ENCODE measurements at places on chromosomes 7 and 10.
A peak's percentile ranks its signal among the peaks of the same experiment; 100 is the strongest.

- H3K4me1 ChIP-seq = peaks cover 5% of the 10 kb centered on the region
- DNase-seq = no peak
- no peak overlapping the region for H3K4me3 ChIP-seq
- peaks cover 21% of the 10 kb centered on the region for H3K27me3 ChIP-seq
These were observed 37.0 kb upstream of the ZMIZ1 start for GRCh38 chr10:79031723-79032122.

GRCh38 chr7:27260211-27260610, 17.6 kb downstream of the EVX1 start:
- H3K27me3 ChIP-seq = peaks cover 7% of the 10 kb centered on the region
- H3K27ac ChIP-seq = no peak overlapping the region
- no peak for DNase-seq
- no peaks in the 10 kb centered on the region for H3K36me3 ChIP-seq
- no peak overlapping the region for H3K4me3 ChIP-seq

DNA sequence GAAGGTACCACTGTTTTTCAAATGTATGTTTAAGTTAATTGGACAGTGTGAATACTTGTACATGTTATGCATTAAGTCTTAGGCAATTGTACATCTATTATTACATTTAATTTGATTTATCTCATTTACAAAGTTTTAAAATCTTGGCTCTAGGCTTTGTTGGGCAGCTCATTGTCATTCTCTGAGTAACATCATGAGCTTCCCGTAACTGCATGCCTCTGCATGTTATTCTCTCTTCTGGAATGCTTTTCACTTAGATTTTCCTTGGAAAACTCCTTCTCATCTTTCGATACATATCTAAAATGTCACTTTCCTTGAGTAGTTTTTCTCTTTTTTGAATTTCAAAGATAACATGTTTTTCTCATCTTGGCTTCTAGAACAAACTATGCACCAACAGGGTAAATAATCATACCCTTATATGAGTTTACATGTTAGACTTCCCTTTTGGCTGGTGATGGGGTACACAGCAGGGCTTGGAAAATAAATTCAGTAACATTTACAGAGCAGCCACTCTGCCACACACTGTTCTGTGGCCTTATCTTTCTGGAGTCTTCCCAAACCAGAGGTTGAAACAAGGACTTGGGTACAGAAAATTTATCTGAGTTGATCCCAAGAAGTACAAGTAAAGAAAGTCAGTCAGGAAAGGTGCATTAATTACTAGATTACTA, 42.2 kb upstream of the A1CF start:
- H3K4me3 ChIP-seq = no peak overlapping the region
- no peak for DNase-seq
- no peak overlapping the region for H3K27ac ChIP-seq
- H3K27me3 ChIP-seq = no peaks in the 10 kb centered on the region

DNA sequence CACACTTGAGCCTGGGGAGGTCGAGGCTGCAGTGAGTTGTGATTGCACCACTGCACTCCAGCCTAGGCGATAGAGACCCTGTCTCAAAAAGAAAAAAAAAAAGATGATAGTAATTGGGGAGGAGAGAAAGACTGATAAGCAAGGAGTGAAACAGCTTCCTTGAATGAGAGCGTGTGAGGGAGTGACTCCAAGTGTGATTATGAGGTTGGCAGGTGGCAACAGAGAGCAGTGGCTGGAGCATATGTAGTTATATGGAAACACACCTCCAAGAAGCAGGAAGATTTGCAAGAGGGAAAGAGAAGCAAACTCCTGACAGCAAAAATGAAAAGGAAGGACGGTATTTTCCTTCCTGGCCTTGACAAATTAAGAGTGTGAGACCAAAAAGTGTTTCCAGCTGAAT, 50.4 kb downstream of the VKORC1L1 start:
- no peaks in the 10 kb centered on the region for H3K27me3 ChIP-seq
- H3K4me3 ChIP-seq = no peak overlapping the region
- DNase-seq = no peak
- peaks cover 2% of the 10 kb centered on the region for H3K36me3 ChIP-seq
- no peak overlapping the region for H3K27ac ChIP-seq

DNA sequence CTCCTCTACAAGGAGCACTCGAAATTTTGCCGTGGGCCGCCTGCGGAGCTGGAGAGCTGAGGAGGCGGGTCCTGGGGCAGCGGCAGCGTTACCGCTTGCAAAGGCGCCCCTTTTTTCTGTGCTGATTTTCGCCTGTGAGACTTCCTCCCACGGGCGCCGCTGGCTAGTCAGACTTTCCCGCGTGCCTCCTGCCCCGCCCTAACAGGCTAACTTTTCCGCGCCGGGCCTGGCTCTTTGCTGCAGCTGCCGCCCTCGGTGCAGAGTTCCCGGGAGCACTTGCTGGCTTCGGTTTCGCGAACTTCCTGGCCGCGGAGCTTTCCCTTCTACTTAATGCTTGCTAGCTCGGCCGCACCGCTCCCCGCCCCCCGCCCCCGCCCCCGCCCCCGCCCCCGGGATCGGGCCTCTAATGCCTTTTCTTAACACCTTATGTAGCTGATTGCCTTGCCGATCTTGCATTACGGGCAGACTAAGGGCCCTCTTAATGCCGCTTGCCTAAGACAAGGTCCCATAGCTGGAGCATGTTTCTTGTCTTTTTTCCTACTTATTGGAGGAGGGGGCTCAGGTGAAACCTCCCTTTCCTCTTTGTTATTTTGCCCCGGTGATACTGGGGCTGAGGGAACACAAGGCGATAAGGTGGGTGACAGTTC, 37.9 kb upstream of the RASGEF1A start:
- DNase-seq = peak; percentile 31
- no peaks in the 10 kb centered on the region for H3K36me3 ChIP-seq
- H3K4me1 ChIP-seq = peaks cover 6% of the 10 kb centered on the region
- H3K27ac ChIP-seq = no peak overlapping the region
